ENCODE measurements at places on chromosomes 2 and 18.
A peak's percentile ranks its signal among the peaks of the same experiment; 100 is the strongest.

- DNase-seq: no peak
These were observed 78.2 kb downstream of the UBE2E3 start for GRCh38 chr2:181058378-181059269.

GRCh38 chr2:71101656-71102055 lies 28.4 kb downstream of the MCEE start:
- no peak for DNase-seq

DNA sequence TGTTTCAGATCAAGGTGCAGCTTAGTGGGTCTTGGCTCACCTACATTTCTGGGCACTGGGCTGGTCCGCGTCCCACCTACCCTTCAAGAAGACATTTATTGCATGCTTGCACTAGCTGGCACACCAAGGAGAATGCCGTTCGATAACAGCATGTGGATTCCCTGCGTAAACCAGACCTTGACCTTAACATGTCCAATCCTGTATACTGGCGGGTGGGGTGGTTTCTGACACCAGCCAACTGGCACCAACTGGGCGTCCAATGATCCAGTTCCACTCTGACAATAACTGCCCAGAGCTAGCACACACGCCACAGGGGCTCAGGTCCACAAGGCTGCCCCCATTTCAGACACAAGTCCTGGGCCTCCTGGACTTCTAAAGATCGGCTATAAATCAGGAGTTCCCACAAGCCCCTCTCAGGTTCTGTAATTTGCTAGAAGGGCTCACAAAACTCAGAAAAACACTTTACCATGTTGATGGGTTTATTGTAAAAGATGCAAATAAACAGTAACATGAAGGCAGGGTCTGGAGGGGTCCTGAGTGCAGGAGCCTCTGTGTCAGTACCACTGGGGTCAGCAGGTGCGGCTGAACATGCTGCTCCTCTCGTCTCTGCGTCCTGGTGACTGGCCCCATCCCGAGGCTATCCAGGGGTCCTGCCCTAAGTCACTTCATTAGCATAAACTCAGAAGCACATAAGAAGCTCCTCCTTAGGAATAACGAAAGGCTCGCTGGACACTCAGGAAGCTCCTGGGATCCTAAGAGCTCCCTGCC lies 161.8 kb downstream of the HDAC4 start:
- no peak for DNase-seq

DNA sequence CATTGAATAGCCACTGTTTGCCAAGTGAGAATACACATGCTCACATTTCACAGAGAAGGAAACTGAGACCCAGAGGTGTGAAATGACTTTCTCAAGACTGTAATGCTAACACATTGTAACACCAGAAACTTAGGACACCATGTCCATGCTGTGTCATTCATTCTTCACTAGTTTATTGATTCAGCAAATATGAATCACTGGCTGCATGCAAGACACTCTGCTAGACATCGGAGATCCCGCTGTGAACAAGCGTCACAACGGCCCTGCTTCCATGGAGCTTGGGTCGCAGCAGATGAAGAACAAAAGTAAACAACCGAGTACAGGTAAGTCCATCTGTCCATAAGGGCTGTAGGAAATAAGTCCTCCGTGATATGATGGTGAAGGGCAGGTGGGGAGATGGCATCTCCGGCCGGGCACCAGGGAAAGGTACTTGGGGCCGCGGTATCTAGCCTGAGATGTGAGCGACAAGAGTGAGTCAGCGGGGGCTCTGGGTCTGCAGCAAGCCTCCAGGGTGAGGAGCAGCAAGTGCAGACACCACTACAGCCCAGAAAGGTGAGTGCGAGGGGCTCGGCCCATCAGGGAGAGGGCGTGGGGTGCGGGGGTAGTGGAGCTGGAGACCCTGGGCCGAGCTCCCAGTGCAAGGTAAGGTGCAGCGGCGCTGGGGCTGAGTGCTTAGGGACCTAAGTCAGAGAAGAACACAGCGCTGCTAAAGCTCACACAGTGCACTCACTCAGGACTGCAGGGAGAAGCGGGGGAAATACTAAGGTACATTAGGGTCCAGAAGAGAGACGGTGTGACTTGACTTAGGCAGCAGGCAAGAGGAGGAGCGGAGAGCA lies 391.2 kb downstream of the FBXO15 start:
- no peak for DNase-seq

- DNase-seq: no peak
These were observed 10.0 kb upstream of the GPR55 start for GRCh38 chr2:230935130-230935430.

DNA sequence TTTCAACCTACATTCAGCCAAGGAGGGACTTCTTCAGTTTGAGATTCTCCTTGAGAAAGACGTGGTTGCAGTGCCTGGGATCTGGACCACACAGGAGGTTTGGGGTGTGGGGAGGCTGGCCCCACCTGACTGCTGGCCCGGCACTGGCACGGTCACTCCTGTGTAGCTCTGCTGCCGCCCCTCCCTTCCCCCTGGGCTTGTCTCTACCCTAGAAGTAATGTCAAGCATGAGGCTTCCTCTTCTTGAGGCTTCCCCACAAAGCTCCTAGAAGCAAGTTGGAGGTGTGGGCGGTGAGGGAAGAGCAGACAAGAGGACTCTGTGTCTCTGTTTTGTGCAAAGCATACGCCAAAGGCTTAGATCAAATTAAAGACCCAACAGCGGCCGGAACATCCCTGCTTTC lies 8.7 kb downstream of the KLHL29 start:
- DNase-seq: no peak

DNA sequence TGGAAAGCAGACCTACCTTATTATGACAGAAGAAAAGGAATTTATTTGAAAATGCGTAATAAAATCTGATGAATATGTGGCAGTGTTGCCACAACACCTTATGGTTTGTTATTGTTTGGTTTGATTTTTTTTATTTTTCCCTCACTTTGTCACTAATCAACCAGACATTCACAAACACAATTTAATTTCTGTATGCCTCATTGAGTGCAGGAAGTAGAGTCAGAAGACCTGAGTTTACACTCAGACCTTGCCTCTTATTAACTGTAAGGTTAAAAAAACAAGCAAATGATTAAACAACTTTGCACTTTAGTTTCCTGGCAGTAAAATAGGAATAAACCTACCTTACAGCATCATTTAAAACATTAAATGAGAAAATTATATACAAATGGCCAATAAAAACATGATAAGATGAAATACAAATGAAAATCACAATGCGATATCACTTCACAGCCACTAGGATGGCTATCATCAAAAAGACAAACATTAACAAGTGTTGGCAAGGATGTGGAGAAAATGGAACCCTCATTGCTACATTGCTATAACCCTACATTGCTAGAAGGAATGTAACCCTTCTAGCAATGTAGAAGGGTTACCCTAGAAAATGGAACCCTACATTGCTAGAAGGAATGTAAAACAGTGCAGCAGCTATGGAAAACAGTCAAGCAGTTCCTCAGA lies 3.3 kb downstream of the SESTD1 start:
- DNase-seq: no peak

GRCh38 chr18:9117980-9118841 lies 15.7 kb downstream of the NDUFV2 start:
- DNase-seq: no peak

DNA sequence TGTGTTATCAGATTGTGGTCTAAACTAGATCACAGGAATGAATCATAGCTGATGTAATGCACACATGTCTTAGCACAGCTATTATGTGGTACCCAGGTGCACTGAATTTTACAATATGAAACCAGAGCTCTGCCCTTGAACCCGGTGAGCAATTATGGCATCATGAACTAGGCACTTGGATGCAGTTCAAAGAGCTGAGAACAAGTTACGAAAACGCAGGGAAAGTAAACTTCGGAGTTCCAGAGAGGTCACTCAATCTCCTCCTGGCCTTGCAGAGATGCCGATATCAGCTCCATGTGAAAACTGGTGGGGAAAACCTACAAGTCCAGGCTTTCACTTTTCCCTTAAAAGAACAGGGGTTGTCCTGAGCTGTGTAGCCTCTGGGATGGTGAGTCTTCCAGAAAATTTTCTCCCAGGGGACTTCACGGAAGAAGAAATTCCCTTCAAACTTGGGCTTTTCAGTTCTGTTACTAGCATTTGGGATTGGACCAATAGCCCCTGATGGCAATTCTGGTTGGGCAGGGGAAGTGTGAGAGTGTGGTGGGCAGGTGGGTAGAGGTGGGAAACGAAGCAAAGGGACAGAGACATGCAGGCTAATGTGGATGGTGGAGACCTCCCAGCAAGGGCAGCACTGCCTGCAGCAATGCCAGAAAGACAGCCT lies 71.1 kb upstream of the SH3BP4 start:
- no peak for DNase-seq

GRCh38 chr18:23259701-23260681 lies 124.7 kb downstream of the CABLES1 start:
- peak; percentile 60 for DNase-seq

GRCh38 chr2:114108824-114109416 lies 219.0 kb downstream of the ACTR3 start:
- no peak for DNase-seq

DNA sequence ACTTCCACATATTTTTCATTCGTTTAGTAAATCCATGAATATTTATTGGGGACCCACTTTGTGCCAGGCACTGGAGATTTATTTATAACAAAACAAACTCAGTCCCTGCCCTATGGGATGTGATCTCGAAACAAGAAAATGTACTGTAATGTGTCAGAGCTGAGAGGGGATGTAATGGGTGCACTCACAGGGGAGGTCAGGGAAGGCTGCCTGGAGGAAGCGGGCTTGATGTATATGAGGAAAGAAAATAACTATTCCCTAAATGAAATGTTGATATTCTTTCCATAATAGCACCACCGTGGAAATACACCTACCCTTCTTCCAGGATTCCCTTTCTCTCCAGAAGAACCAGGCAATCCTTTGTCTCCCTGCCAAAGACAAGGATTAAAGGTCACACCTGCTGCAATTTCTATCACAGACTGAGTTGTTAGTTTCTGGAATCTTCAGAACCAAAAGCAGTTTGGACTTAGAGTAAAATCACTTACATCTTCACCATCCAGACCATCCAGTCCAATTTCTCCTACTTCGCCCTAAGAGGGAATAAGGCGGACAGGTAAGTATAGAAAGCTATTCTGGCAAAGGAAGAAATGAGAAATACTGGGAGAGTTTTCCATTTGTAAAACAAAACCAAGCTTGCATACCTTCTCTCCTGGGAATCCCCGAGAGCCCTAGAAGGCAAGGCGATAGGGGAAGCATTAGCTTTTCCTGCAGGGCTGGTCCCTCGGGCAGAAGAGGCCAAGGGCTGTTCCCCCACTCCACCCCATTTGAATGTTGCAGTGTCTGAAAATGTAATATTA lies 55.0 kb downstream of the COL6A3 start:
- DNase-seq: no peak

- no peak for DNase-seq
These were observed 8.6 kb upstream of the MTCL1 start for GRCh38 chr18:8696749-8697211.

GRCh38 chr18:47632970-47633635 lies 297.4 kb downstream of the SMAD2 start:
- DNase-seq: peak; percentile 25

Data from DMS 273 treated with DMSO at 0.1 percent for 48 hours (cell line).